ENCODE measurements at places on chromosomes 4 and X.

DNA sequence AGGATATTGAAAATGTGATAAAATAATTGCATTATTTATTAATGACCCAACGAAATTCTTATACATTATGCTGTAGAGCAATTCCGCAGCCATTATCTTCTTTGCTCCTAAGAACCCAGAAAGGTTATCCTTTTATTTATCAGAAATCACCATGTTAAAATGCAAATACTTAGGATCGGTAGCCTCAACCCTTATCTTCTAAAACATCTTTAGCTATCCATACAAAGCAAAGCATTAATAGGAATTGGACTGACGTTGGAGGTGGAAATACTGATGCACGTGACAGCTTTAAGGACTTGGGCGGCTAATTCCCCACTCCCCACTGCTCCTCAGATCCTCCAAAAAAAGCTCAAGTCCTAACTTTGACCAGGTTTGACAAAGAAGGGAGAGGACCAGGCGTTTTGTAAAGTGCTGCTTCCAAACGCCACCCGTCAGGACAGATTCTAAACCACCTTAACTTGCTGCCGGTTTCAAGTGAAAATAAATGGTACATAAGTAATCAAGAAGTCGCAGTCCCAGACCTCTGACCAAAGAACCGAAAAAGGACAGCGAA lies 539 bp upstream of the SPCS3 start:
- DNase-seq, result no peak

DNA sequence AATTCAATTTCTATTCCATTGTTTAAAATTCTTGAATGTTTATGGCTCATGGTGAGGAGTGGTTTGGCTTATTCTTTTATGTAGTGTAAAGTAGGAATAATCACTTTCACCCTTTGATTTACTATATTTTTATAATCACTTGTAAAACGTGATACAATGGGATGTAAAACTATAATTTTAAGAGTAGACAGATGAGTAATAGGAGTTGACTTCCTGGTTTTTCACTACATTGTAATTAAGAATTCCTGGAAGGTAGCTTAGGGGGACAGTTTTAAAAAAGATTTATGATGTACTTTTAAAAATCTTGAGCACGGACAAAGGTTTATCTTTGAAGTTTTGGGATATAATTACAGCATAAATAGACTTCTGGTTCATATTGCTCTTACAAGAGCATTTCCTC lies 65.3 kb downstream of the PDGFC start:
- peak; percentile 19 for DNase-seq

DNA sequence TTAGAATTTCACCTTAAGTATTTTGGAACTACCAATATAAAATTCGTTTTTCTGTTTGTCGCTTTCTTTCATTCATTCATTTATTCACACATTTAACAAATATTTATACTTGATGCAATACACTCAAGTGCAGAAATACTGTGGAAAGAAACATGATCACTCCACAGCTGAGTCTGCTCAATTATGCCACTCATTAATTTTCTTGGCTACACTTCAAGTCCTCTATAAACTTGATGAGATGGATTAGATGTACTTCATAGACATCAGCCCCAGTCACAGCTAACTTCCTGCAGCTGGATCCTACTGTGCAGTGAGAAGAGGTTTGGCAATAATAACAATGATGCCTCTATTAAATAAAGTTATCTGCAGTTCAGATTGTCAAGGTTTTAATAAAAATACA lies 208.1 kb downstream of the PDGFC start:
- peak; percentile 69 for DNase-seq

GRCh38 chr4:79442422-79442821 lies 34.4 kb upstream of the GK2 start:
- DNase-seq, result no peak

- DNase-seq, result no peak
These were observed 27.6 kb downstream of the HTRA3 start for GRCh38 chr4:8297141-8297601.

- peak; percentile 38 for DNase-seq
These were observed 12.9 kb upstream of the WDR19 start for GRCh38 chr4:39169426-39169825.

GRCh38 chr4:58590722-58591121 lies 1480.5 kb upstream of the IGFBP7 start:
- no peak for DNase-seq

- DNase-seq, result peak; percentile 14
These were observed 58.2 kb upstream of the DYNLT3 start for GRCh38 chrX:37905436-37906147.

GRCh38 chr4:139153411-139154133 lies 23.4 kb downstream of the ELF2 start:
- DNase-seq, result peak; percentile 58

DNA sequence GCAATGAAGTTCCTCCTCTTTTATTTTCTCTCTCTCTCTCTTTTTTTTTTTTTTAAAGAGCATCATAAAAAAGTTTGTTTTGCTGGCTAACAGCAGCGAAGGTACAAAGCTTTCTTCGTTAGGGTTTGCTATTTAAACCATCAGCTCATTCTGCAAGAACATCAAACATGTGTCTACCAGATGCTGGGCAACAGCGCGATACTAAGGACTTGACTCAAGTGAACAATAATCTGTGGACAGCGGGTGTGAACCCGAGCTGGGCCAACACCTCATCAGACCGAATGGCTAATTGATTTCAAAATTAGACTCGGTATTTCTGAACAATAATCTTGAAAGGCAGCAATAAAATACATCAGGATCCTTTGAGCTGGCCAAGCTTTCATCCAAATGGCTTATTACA lies 246.4 kb downstream of the FBXO8 start:
- no peak for DNase-seq

- peak; percentile 67 for DNase-seq
These were observed 64.4 kb downstream of the ASMT start for GRCh38 chrX:1679238-1679637.

Data from EH (cell line).